Esophagus squamous epithelium (tissue), 5 donors: ENCODE measurements at places on chromosomes 4 and X.

- H3K4me1 ChIP-seq: peaks cover 4% of the 10 kb centered on the region
- H3K27ac ChIP-seq: no peak overlapping the region
- no peak overlapping the region for H3K4me3 ChIP-seq
- no peak for DNase-seq
- no peaks in the 10 kb centered on the region for H3K36me3 ChIP-seq
These were observed 60.7 kb downstream of the GAB1 start for GRCh38 chr4:143397335-143397734.

GRCh38 chr4:113760094-113760794 is 1.3 kb downstream of the CAMK2D start:
- peaks cover 43% of the 10 kb centered on the region for H3K4me1 ChIP-seq
- peak overlapping the region; percentile 99 for H3K27ac ChIP-seq
- H3K36me3 ChIP-seq: no peaks in the 10 kb centered on the region
- H3K27me3 ChIP-seq: no peaks in the 10 kb centered on the region
- DNase-seq: peak; percentile 9
- peak overlapping the region; percentile 74 for H3K4me3 ChIP-seq

DNA sequence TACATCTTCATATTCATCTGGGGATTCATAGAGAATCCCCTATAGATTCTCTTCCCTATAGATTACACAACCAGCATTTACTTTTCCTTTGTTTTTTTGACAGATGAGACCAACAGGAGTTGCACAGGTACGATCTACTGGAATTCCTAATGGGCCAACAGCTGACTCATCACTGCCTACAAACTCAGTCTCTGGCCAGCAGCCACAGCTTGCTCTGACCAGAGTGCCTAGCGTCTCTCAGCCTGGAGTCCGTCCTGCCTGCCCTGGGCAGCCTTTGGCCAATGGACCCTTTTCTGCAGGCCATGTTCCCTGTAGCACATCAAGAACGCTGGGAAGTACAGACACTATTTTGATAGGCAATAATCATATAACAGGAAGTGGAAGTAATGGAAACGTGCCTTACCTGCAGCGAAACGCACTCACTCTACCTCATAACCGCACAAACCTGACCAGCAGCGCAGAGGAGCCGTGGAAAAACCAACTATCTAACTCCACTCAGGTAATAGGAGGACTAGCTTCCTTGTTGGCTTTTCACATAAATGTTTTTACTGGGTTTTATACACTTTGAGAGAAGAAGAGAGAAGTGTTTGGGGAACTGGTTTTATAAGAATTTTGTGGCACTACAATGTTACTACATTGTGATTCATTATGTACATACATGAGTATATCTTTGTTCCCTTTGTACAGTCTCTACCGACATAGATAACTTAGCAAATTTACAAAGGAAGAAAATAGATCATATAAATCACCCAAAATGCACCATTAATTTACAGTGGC is 137.2 kb downstream of the DIPK2B start:
- no peak overlapping the region for H3K27ac ChIP-seq
- peaks cover 55% of the 10 kb centered on the region for H3K36me3 ChIP-seq
- H3K4me3 ChIP-seq: no peak overlapping the region
- DNase-seq: no peak
- H3K4me1 ChIP-seq: no peaks in the 10 kb centered on the region
- H3K27me3 ChIP-seq: no peaks in the 10 kb centered on the region

GRCh38 chr4:29565256-29565655 is 1154.9 kb upstream of the PCDH7 start:
- DNase-seq: no peak
- no peak overlapping the region for H3K27ac ChIP-seq
- H3K36me3 ChIP-seq: no peaks in the 10 kb centered on the region

- no peaks in the 10 kb centered on the region for H3K4me1 ChIP-seq
- DNase-seq: no peak
- no peak overlapping the region for H3K4me3 ChIP-seq
- H3K27me3 ChIP-seq: no peaks in the 10 kb centered on the region
- H3K27ac ChIP-seq: no peak overlapping the region
- H3K36me3 ChIP-seq: no peaks in the 10 kb centered on the region
These were observed 306.7 kb upstream of the MAOA start for GRCh38 chrX:43349363-43349762.
